ENCODE measurements at places on chromosomes 3 and 15.
A peak's percentile ranks its signal among the peaks of the same experiment; 100 is the strongest.

GRCh38 chr3:58471025-58471887 lies 20.6 kb upstream of the KCTD6 start:
- peak; percentile 82 for DNase-seq

DNA sequence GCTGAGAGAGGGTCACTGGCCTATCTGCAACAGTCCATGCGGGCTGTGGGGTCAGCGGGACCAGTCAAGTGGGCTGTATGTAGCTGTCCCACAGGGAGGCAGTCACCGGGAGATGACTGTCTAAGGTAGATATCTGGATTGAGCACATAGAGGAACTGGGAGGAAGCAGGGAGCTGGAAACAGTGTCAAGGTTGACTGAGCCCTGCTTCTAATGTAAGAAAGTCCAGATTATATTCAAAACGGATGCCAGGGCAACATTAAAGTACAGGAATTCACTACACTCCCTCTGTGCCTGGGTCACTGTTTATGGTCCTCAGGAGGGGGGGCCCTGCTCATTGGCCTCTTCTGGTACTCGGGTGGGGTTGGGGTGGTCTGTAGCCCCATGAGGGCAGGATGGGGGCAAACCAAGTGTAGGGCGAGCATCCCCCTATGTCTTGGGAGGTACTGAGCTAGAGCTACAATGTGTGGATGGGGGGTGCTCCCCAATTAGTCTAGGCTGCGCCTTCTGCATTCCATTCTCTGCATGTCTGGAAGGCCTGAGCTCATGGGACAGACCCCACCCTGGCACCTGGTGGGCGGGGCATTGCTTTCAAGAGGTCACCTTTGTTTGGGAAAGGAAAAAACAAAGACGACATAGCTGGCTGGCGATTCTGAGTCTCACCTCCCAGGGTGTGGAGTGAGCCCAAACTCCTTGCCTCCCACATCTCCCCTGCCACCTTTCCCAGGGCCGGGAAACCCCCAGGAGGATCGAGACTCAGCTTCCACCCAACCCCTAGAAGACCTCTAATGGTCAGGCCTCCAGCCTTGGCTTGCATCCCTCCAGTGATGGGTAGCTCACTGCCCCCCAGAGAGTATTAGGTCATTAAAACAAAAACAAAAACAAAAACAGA lies 45.1 kb upstream of the C15orf39 start:
- DNase-seq: no peak

- no peak for DNase-seq
These were observed 1360.9 kb upstream of the ALCAM start for GRCh38 chr3:104005815-104006214.

DNA sequence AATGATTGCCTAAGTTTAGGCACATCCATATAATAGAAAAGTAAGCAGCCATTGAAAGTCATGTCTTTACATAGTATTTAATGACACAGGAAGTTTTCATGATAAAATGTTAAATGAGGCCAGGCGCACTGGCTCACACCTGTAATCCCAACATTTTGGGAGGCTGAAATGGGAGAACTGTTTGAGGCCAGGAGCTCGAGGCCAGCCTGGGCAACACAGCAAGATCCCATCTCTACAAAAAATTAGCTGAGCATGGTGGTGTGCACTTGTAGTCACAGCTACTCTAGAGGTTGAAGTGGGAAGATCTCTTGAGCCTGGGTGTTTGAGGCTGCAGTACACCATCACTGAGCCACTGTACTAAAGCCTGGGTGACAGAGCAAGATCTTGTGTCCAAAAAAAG lies 59.4 kb downstream of the SETMAR start:
- DNase-seq: no peak

GRCh38 chr3:53350652-53351051 lies 3.3 kb upstream of the DCP1A start:
- peak; percentile 74 for DNase-seq

DNA sequence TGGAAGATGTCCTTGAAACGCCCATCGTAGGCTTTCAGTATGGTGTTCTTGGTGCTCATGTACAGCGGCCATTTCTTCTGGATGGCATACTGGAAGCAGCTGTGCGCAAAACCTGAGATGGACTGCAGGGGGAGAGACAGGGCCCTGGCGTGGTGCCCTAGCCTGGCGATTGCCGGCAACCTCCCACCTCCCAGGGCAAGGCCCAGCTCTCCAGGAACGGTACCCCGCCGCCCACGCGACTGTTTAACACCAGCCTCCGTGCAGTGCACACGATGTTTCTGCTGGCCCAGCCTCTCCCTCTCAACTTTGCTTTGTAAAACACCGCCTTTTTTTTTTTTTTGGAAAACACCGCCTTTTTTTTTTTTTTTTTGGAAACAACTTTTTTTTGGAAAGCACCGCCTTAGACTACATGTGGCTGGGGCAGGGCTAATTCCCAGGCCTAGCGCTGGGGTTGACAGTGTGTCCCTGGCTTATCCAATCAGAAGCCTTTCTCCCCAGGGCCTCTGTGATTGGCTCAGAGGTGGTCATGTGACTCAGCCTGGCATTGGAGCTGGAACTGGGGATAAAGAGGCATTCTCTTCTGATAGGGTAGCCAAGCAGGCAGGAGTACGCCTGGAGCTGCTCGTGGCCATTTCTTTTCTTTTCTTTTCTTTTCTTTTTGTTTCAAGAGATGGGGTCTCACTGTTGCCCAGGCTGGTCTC lies 14.7 kb downstream of the IDH2 start:
- no peak for DNase-seq

- peak; percentile 55 for DNase-seq
These were observed 4.4 kb downstream of the GXYLT2 start for GRCh38 chr3:72892081-72892775.

GRCh38 chr3:61771976-61772375 lies 210.6 kb downstream of the PTPRG start:
- DNase-seq: no peak

- DNase-seq: peak; percentile 8
These were observed 33.3 kb upstream of the GABRB3 start for GRCh38 chr15:26806151-26806550.

Data from hepatocyte (in vitro differentiated cells).